SIG-M5 (cell line): ENCODE measurements at places on chromosomes 6 and 20.

DNA sequence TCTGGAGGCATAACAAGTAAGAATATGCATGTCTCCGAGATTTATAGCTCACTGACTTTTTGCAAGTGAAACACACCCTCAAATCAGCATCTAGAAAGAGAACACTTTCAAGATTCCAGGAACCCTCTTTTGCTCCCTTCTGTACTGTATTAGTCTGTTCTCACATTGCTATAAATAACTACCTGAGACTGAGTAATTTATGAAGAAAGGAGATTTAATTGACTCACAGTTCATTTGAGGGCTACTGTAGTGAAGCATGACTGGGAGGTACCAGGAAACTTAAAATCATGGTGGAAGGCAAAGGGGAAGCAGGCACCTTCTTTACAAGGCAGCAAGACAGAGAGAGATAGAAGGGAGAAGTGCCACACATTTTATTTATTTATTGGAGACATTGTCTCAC, 269.9 kb downstream of the UTRN start:
- DNase-seq: no peak

- DNase-seq: no peak
Measured at GRCh38 chr20:46933150-46933549, 38.5 kb downstream of the EYA2 start.

DNA sequence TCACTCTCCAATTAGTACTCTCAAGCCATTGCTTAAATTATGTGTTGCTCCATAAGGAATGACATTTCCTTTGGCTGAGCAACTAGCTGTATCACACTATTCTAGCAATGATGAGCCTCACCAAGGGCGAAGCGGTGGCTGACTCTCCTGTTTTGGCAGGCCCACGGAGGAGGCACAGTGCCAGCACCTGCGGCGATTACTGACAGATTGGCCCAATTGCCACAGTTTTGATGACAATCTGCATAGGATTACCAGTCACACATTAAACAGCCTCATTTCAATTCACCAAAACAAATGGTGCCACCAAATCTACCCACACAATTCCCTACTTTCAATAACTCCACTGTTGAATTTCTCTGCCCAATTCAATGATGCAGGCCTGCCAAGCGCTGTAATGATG, 286.9 kb downstream of the PTPRK start:
- DNase-seq: no peak

DNA sequence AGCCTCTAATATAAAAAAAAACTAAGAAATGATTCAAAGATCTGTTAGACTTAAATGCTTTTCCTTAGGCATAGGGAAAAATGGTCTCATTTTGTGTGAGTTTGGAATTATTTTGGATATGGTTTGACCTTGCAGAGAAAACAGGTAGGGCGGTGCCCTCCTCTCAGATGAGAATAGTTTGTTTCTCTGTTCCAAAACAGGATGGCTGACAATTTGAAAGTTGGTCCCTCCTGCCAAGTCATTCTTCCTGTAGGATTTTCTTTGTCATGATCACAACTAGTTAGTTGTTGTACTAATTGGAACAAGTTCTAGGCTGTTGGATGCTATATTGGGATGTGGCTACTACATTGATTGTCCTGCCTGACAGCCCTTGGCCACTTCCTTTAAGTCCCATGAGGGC, 108.6 kb downstream of the BCKDHB start:
- DNase-seq: no peak
